ENCODE measurements at places on chromosomes 4 and X.

- DNase-seq: no peak
Observed at GRCh38 chrX:3216581-3217180, 129.8 kb downstream of the MXRA5 start.

GRCh38 chr4:45408996-45409395, 682.6 kb upstream of the GNPDA2 start:
- DNase-seq: no peak

GRCh38 chrX:131734621-131735020, 190.7 kb downstream of the OR13H1 start:
- peak; percentile 72 for DNase-seq

- peak; percentile 24 for DNase-seq
Observed at GRCh38 chrX:133838761-133839676, 146.4 kb downstream of the GPC3 start.
